ENCODE measurements at places on chromosomes 7 and 10.

GRCh38 chr7:123533929-123534382 lies 439 bp downstream of the IQUB start:
- no peak for DNase-seq

DNA sequence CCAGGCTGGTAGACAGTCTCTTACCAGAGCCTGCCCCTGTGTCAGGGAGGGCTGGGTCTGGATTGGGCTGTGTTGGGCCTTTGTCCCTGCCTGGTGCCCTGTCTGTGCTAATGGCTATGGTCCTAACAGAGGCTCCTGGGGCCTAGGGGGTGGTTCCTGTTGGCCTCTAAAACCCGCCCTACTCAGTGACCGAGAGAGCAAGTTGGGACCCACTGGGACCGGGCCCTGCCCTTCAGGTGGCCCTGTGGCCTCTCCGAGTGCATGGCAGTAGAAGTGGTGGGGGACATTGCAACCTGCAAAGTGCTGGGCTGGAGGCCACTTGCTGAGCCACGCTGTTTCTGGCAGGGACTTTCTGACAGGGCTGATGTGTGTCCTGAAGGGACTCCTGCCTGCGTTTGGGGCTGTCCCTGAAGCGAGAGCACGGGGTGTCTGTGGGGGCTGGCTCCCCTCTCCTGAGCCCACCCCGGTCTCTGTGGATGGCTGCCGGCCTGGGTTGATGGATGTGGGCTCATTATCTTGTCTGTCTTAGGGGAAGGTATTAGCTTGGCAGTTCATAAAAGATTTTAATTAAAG lies 56.2 kb downstream of the GLRX3 start:
- DNase-seq: no peak

- DNase-seq: no peak
Observed at GRCh38 chr10:74322565-74322964, 171.5 kb downstream of the ADK start.

DNA sequence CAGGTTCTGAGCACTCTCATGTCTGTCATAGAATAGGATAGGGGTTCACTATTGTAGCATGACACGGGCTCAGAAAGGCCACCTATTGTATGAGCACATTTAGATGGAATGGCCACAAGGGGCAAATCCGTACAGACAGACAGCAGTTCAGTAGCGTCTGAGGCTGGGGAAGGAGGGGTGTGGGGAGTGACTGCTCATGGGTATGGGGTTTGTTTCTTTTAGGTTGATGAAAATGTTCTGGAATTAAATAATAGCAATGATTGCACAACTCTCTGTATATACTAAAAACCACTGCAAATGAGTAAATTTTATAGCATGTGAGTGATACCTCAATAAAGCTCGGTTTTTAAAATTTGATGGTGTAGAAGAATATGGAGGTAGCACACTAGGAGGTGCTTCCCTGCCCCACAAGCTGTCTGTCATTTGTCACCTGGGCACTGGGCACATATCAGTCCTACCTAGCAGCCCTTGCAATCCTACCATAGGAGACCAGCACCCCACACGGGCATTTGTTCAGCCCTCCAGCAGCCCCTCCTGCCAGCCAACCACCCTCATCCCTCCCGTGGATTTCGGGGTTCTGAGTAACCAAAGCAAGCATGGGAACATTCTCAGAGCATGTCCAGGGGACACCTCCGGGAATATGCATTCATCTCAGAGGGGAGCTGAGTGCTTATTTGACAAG lies 35.2 kb downstream of the KCNMA1 start:
- peak; percentile 20 for DNase-seq

GRCh38 chr10:6254201-6254600 lies 51.5 kb downstream of the PFKFB3 start:
- DNase-seq: no peak

DNA sequence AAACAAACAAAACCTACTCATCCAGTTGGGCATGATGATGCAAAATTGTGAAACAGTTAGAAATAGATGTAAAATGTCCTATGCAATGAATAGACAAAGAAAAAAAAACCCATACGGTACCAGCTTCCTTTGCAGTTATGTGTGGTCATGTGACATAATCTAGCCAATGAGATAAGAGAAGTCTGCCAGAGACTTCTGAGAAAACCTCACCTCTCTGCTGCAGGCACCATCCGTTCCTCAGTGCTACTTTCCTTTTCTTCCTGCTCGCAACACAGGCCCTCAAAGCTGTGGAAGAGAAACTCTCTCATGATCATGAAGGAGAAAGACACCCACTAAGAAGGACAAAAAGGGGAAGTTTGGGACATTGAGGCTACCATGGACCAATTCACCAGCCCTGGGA lies 76.8 kb upstream of the CARD11 start:
- DNase-seq: no peak

DNA sequence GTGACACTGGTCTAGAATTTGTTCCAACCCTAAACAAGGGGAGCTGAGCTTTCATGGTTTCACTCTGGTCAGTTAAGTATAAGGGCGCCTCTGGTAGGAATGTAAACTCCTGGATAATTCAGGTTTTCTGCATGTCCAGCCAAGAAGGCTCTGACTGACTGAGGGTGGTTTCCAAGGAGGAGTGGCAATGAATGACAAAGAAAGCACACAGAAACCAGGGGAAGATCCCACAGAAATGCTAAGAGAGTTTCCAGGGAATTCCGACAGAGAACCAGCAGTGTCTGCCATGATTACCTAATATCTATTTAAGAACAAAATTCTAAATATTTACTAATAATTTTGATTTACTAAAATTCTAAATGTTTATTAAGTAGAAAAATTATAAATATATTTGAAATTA lies 27.3 kb upstream of the NRG3 start:
- DNase-seq: no peak

- DNase-seq: no peak
Observed at GRCh38 chr7:154568346-154568745, 434.6 kb downstream of the PAXIP1 start.

- no peak for DNase-seq
Observed at GRCh38 chr10:100688201-100688600, 57.2 kb upstream of the PAX2 start.

DNA sequence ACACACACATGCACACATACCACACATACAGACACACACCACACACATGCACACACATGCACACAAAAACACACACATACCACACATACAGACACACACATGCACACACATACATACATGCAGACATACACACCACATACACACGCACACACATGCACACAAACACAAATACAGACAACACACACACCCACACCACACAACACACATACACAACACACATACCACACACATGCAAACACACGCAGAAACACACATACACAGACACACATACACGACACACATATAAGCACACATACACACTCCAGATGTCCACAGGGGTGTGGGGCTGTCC lies 60.1 kb upstream of the PPP2R2D start:
- DNase-seq: no peak

GRCh38 chr10:131650771-131651673 lies 249.8 kb upstream of the PPP2R2D start:
- no peak for DNase-seq

Measured in choroid plexus epithelial cell (primary cell).